Stimulated activated CD8-positive, alpha-beta memory T cell treated with anti-CD3 and anti-CD28 coated beads, Interleukin-7, amount 100 ng/mL, for 1 hour (primary cell): ENCODE measurements at places on chromosomes 7 and 10.

- DNase-seq: no peak
Measured at GRCh38 chr10:74926791-74927585, 100.6 kb downstream of the KAT6B start.

DNA sequence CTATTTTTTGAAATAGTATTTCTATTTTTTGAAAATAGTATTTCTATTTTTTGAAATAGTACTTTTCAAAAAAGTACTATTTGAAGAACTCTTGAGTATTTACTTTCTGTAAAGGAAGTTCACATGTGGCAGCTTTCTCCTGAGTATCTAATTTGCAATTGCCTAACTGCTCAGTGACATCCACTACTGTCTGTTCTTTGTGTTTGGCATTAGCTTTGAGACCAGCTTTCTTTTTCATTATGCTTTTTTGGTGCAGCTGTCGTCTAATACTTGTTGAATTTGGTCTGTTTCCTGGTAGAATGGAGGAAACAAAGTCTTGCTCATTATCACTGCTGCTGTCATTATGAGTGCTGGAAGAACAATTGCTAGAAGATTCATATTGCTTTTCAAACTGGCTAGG is 99.1 kb downstream of the BMPR1A start:
- no peak for DNase-seq

DNA sequence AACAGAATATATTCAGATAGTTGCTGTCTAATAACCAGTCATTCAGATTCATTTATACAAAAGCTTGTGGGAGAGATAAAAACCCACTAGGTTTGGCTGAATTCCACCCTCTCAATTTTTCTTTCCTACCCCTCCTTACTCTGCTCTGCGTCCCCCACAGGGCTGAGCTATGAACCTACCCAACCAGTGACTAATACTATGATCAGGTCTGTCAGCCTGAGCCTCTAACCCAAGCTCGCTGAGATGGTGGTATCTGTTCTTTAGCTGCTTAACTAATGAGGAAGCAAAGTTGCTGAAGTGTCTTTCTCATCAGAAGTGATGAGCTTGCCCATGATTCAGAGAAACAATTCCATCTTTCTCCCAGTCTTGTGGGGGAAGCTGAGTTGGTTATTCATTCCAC is 248.7 kb upstream of the GPR26 start:
- DNase-seq: no peak

- DNase-seq: no peak
Measured at GRCh38 chr10:55091691-55092328, 290.8 kb upstream of the PCDH15 start.

DNA sequence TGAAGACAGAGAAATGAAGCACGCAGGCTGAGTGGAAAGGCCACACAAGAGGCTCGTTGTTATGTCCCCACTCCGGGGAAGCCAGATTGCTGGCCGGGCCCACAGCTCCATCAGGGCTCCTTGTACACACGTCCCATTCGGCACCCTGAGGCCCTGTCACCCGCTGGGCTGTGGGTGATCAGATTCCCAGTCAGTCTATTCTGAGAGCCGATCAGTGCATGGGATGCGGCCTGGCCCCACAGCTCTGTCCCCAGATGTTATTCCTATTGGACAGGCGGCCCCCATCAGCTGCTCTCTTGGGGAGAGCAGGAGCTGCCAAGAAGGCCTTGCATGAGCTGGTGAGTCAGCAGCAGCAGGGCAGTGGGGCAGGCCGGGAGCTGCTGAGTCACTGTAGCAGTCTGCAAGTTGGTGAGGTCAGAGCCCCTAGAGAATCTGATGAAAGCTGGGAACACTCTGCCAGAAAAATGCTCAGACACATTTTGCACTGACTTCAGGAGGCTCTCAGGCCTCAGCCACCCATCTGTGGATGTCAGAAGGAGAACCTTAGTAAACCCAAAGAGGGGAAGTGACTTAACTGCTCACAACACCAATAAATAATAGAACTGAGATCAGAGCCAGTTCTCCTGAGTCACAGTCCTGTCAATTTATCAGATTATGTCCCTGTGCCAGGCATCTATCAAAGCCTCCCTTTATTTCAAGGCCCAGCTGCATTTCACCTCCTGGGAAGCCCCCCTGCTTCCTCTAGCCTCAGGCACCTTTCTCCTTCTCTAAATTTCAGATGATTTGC is 9.4 kb upstream of the PSAP start:
- no peak for DNase-seq

DNA sequence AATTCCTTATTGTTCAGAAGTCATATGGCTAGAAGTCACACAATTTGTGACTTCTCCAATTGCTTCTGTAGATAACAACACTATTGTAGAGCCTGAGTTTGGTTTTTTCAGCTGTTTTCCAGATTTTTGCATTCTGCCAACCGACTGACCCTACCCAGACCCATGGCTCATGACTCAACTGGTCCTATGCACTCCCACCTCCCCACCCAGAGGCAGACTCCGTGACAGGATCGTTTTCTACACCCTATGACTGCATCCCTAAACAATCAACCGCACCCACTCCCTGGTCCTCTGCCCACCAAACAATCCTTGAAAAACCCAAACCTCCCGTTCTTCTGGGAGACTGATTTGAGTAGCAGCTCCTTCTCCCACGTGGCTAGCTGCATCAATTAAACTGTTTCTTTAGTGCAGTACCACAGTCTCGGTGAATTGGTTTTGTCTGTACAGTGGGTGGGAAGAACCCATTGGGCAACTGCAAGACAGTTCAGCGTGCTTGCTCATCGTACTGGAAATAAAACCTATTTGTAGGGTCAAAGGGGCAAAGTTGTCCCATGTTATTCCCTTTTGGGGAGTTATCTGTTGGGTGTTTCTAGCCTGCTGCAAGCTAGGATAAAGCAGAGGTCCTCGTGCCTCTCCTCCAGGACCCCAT is 150.3 kb upstream of the FAM20C start:
- no peak for DNase-seq

DNA sequence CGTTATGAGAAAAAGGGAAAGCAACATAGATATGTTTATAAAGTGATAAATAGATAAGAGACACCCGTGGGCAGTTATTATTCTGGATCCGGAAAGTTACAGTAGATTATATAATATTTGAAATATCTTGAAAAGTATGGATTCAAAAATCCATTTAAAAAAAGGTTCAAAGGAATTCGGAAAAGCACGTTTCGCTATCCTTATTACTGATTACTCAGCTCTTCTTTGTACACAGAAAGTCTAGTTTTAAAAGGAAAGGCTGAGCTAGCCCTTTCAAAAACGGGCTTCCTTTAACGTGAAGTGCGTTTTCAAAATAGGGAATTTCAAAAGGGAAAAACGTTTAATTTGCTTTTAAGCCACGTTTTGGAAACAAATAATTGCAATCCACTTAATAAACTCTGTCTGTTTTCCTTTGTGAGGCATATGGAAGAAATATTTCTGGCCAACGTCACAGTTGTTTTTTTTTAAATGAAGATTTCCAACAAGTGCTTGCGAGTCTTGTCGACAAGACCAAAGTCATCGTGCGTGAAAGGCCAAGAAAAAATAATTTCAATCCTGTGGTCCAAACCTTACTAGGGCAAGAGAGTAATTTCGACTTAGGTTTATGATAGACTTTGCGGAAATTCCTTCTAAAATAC is 2.2 kb upstream of the SKIDA1 start:
- DNase-seq: no peak

DNA sequence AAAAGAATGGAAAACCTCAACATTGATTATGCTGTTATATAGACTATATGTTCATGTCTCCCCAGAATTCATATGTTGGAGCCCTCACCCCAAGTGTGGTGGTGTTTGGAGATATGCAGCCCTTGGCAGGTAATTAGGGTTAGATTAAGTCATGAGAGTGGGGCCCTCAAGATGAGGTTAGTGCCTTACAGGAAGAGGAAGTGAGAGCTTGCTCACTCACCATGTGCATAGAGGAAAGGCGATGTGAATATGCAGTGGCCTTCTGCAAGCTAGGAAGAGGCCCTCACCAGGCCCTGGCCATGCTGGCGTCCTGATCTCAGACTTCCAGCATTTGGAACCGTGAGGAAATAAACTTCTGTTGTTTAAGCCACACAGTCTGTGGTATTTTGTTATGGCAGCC is 14.8 kb downstream of the ZNF33A start:
- DNase-seq: no peak

DNA sequence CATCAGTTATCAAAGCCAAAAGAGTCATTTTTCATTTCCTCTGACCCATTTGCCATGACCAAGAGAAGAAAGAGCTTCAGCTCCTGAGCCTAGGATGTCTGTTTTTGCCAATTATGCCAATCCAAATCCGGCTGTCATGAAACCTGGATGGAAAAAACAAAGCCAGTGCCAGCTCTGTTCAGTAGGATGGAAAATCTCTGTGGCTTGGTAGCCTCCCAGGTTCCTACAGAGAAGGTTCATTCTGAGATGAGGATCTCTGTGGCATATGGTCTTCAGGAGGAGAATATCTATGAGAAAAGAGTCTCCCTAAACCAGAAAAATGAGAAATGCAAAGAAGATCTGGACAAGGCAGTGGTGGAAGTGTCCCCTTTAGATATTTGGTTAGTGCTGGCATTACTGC is 475.4 kb downstream of the CNTNAP2 start:
- no peak for DNase-seq

- no peak for DNase-seq
Measured at GRCh38 chr10:19713800-19714525, 102.3 kb upstream of the PLXDC2 start.

DNA sequence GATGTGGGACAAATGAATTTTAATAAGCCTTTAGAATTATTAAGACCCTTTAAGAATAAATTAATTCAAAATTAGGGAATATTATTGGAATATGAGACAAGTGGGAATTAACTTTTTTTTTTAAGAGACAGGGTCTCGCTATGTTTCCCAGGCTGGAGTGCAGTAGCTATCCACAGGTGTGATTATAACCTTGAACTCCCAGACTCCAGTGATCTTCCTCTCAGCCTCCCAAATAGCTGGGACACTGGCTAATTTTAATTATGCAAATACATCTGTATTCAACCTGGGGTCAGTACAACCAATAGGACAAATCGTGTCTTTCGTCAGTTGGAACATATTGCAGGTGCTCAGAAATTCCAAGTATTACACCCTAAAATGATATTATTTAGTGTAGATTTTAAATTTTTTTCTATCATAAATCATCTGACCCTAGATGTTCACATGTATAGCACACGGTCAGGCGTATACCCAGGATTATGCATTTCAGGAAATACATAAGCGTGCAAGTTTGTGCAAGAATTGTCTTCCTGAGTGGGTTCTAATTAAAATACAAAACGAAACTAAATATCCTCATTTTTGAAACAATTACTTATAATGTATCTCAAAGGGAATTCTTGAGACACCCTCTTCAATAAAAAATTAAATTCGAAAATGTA is 1.2 kb downstream of the NT5C3A start:
- DNase-seq: no peak

- peak; percentile 58 for DNase-seq
Measured at GRCh38 chr10:120942806-120943413, 91.7 kb downstream of the WDR11 start.

GRCh38 chr10:46283580-46284285 is 3.1 kb upstream of the ANTXRL start:
- DNase-seq: no peak

GRCh38 chr7:115654384-115655214 is 376.0 kb downstream of the TFEC start:
- no peak for DNase-seq

DNA sequence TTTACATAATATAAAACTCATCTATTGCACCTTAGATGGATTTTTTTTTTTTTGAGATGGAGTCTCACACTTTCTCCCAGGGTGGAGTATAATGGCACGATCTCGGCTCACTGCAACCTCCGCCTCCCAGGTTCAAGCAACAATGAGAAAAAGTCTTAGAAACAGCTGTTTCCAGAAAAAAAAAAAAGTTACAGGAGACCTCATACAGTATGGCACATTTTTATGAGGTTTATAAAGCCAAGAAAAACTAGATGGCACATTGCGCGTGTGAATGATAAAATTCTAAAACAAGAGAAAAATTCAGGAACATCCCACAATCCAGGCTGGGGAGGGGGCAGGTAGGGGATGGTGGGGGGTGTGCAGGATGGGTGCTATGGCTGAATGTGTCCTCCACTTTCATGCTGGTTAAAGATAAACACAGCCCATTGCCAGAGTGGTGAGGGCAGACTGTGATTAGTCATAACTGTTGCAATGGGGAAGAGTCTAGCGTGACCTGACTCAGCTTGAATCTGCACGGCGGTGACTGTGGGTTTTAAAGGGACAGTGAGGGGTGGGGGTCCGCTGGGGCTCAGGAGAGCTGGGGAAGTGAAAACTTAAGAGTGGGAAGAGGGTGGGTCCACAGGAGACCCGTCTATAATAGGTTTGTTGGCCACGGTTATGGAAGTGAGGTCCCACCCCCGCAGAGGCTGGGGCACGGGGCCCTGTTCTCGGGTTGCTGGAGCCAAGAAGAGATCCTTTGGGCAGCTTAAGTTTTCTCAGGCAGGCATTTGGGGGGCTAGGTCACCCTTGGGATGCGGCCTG is 11.9 kb upstream of the LRRC27 start:
- no peak for DNase-seq

- DNase-seq: no peak
Measured at GRCh38 chr10:60266513-60266912, 123.2 kb downstream of the ANK3 start.

GRCh38 chr7:134720091-134720935 is 59.1 kb upstream of the CALD1 start:
- no peak for DNase-seq

GRCh38 chr10:121669028-121669374 is 70.8 kb upstream of the FGFR2 start:
- no peak for DNase-seq

DNA sequence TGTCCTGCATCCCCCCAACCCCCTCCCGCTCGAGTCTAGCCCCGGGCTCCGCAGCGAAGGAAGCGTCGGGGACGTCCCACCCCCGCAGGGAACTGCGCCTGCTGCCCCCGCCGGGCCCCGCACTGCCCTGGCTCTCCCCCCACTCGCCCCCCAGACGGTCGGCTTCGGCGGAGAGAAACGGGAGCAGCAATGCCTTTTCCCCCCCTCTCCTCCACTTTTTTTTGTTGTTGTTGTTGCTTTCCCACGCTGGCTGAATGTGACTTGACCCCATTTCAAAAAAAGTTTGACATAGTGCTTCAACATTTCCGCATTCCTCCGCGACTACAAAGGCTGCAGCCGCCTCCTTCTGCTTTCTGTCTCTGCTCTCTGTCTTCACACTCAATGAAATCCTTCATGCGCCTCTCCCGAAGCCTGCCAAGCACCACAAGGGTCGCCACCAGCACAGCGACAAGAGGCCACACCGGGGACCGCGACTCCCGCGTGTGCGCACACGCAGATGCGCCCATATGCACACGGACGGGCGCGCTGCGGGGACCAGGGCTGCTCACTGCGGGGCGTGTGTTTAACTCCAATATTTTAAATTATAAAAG is 1.0 kb downstream of the CDK6 start:
- no peak for DNase-seq

- DNase-seq: no peak
Measured at GRCh38 chr10:48817141-48817540, 122.5 kb downstream of the LRRC18 start.
